ENCODE measurements at places on chromosomes 7 and 10. TPM values are rescaled to one million over a fixed set of nuclear protein-coding genes. Genes with fewer than 3 reads are reported as not detected.

DNA sequence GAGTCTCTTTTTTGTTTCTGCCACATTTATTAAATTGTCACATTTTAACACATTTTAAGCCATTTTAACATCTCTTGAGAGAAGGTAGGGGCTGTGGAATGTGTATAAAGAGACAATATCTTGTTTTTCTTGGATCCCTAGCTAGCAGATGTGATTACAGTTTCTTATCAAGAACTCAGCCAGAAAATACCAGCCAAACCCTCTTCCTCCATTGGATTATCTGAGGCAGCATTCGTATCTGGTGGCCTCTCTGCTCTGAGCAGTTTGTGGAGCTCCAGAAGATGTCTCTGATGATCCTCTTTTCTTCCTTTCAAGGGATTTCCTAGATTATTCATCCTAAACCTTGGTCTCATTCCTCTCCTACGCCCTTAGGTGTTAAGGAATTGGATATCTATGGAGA lies 35.3 kb upstream of the PFKFB3 start:
- H3K27ac ChIP-seq: peak overlapping the region; percentile 8
- no peaks in the 10 kb centered on the region for H3K27me3 ChIP-seq
- H3K36me3 ChIP-seq: no peaks in the 10 kb centered on the region
- no peak for DNase-seq
- H3K4me3 ChIP-seq: no peak overlapping the region
- H3K4me1 ChIP-seq: peaks cover 53% of the 10 kb centered on the region

- peaks cover 51% of the 10 kb centered on the region for H3K4me1 ChIP-seq
- DNase-seq: peak; percentile 85
- H3K27ac ChIP-seq: peak overlapping the region; percentile 53
- H3K4me3 ChIP-seq: no peak overlapping the region
Measured at GRCh38 chr7:105776068-105776790, 100.2 kb downstream of the ATXN7L1 start.

- H3K4me3 ChIP-seq: no peak overlapping the region
- H3K36me3 ChIP-seq: no peaks in the 10 kb centered on the region
- H3K27me3 ChIP-seq: no peaks in the 10 kb centered on the region
- no peak overlapping the region for H3K27ac ChIP-seq
- no peaks in the 10 kb centered on the region for H3K4me1 ChIP-seq
Measured at GRCh38 chr7:117688126-117688525, 185.1 kb downstream of the CTTNBP2 start.

DNA sequence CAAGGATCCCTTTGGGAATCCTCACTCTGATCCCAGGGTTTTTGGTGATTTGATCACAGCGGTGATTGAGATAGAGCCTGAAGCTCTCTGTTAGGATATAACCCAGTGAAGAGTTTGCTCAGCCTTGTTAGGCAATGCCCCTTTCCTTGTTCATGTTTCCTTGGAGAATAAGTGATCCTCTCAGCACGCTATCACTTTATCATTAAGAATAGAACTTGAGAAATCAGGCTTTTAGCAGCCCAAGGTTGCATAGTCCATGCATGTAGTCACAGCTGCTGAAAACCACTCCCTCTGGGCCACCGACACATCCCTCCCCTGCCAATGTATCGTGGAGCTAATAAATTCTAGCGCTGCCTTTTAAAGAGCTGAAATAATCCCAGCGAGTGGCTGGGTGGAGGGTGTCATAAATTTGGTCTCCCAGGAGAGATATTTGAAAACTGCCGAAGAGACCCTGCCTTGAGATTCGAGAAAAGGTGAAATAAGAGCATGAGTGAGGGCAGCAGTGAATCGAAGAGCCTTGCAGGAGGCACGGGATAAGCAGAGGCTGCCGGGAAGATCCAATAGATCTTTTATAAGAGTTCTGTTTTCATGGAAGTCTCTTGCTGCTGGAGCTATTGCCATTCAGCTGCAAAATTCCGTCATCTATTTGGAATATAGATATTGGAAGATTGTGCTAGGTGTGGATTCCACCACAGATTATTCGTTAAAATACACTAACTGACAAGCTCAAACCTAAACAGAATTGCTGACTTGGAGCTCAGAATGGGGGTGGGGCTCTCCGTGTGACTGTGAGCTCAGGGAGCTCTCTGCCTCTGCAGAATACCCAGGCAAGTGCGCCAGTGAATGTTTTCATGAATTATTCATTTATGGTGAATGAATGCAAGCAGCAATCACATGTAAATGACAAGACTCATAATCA lies 249.8 kb downstream of the TRIL start:
- peak; percentile 73 for DNase-seq
- peak overlapping the region; percentile 20 for H3K4me3 ChIP-seq
- no peaks in the 10 kb centered on the region for H3K4me1 ChIP-seq

DNA sequence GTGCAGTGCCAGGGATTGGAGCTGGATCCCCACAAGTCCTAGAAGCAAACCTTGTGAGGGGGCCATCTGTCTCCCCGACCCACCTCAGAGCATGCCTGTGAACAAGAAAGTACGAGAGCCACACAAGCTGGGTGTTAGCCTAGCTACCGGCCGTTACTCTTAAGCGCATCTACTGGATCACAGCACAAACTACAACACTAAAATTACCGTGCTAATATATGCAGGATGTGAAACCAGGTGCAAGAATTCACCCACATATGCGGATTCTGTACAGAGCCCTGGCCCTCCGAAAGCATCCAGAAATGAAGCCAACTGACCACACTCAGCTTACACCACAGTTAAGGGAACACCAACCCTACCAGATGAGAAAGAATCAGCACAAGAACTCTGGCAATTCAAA lies 16.0 kb upstream of the PRSS1 start:
- no peak overlapping the region for H3K27ac ChIP-seq
- H3K4me3 ChIP-seq: no peak overlapping the region
- no peaks in the 10 kb centered on the region for H3K4me1 ChIP-seq
- no peaks in the 10 kb centered on the region for H3K36me3 ChIP-seq
- no peaks in the 10 kb centered on the region for H3K27me3 ChIP-seq
- no peak for DNase-seq

ZNF777 gene
- 6.6 TPM for total RNA-seq

PHYHIPL gene
- total RNA-seq: 2.0 TPM

GRCh38 chr10:72245949-72246525 lies 27.7 kb upstream of the DDIT4 start:
- DNase-seq: no peak
- no peaks in the 10 kb centered on the region for H3K36me3 ChIP-seq
- peak overlapping the region; percentile 91 for H3K27ac ChIP-seq
- no peak overlapping the region for H3K4me3 ChIP-seq
- H3K27me3 ChIP-seq: no peaks in the 10 kb centered on the region

DNA sequence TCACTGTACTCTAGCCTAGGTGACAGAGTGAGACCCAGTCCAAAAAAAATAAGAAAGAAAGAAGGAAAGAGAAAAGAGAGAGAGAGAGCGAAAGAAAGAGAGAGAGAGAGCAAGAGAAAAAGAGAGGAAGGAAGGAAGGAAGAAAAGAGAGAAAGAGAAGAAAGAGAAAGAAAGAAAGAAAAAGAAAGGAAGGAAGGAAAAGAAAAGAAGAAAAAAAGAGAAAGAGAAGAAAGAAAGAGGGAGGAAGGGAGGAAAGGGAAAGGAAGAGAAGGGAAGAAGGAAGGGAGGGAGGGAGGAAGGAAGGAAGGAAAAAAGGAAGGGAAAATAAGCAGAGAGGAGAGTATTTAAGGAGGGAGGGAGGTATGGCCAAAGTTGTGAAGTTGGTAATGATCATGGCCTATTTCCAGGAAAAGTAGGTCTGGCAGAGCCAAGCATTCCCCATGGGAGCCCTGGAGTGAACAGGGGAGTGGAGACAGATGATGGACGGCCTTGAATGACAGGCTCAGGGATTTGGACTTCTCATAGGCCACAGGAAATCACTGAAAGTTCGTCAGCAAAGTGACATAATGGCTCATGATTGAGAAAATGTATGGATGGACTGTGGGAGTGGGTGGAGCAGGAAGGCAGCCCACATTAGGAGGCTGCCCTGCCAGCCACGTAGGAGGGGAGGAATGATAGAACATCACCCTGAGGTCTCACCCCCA lies 44.8 kb upstream of the CUX1 start:
- H3K27ac ChIP-seq: no peak overlapping the region
- H3K36me3 ChIP-seq: no peaks in the 10 kb centered on the region
- no peaks in the 10 kb centered on the region for H3K27me3 ChIP-seq
- no peak overlapping the region for H3K4me3 ChIP-seq
- no peak for DNase-seq

- H3K36me3 ChIP-seq: no peaks in the 10 kb centered on the region
- no peak overlapping the region for H3K4me3 ChIP-seq
- no peaks in the 10 kb centered on the region for H3K4me1 ChIP-seq
- H3K27ac ChIP-seq: no peak overlapping the region
- H3K27me3 ChIP-seq: peaks cover 11% of the 10 kb centered on the region
Measured at GRCh38 chr7:149765399-149766121, 7.8 kb downstream of the ZNF467 start.

DNA sequence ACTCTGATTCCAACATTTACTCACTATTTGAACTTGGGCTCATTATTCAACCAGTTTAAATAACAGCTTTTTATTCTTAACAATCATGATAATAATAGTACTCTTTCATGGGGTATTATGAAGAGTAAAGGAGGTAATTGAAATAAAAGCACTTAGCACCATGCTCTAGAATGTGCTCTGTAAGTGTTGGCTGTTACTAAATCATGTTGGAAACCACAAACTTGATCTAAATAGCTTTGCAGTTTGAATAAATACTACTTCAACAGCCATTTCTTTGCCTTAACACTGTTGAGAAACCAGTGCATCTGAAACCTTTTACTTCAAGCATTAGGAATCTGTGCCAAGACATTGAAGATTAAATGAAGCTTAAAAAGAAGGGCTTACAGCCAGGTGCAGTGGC lies 7.9 kb upstream of the UPF2 start:
- no peaks in the 10 kb centered on the region for H3K27me3 ChIP-seq
- H3K4me3 ChIP-seq: no peak overlapping the region
- no peak overlapping the region for H3K27ac ChIP-seq
- H3K36me3 ChIP-seq: no peaks in the 10 kb centered on the region
- no peak for DNase-seq
- no peaks in the 10 kb centered on the region for H3K4me1 ChIP-seq

NUTM2A gene
- 1.4 TPM for total RNA-seq

ZNF775 gene
- total RNA-seq: 6.1 TPM

- H3K36me3 ChIP-seq: no peaks in the 10 kb centered on the region
- DNase-seq: no peak
- H3K27me3 ChIP-seq: peaks cover 80% of the 10 kb centered on the region
- no peak overlapping the region for H3K4me3 ChIP-seq
- no peak overlapping the region for H3K27ac ChIP-seq
- H3K4me1 ChIP-seq: peaks cover 2% of the 10 kb centered on the region
Measured at GRCh38 chr7:156994417-156994816, 16.0 kb downstream of the MNX1 start.

HACD1 gene
- 80.0 TPM for total RNA-seq

NPTX2 gene
- 13.8 TPM for total RNA-seq

- no peaks in the 10 kb centered on the region for H3K36me3 ChIP-seq
- no peaks in the 10 kb centered on the region for H3K4me1 ChIP-seq
- H3K27ac ChIP-seq: peak overlapping the region; percentile 36
- H3K4me3 ChIP-seq: peak overlapping the region; percentile 9
- no peaks in the 10 kb centered on the region for H3K27me3 ChIP-seq
- DNase-seq: no peak
Measured at GRCh38 chr7:15648461-15648961, 38.0 kb downstream of the MEOX2 start.

PRLHR gene
- total RNA-seq: 0.49 TPM

PCGF6 gene
- total RNA-seq: 19.7 TPM

ASB13 gene
- 18.1 TPM for total RNA-seq

DNA sequence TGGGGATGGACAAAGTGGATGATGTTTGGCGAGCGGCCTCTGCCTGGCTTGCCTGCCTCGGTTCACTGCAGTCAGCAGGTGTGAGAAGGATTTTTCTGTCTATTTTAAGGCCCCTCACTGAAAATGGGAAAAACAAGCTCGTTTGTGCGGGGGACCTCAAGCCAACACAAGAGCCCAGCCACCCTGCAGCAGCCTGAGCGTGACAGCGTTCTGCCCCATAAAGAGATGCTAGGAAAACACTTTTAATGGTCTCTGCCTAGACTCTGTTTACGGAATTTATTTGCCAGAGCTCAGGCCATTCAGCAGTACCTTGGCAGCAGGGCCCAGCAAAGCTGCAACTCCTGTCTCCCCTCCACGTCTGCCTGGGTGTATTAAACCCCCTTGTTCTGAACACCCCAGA lies 131.7 kb downstream of the GRK5 start:
- H3K4me1 ChIP-seq: peaks cover 71% of the 10 kb centered on the region
- no peak for DNase-seq
- no peaks in the 10 kb centered on the region for H3K27me3 ChIP-seq
- no peak overlapping the region for H3K4me3 ChIP-seq

- no peak overlapping the region for H3K27ac ChIP-seq
- no peaks in the 10 kb centered on the region for H3K27me3 ChIP-seq
- no peaks in the 10 kb centered on the region for H3K36me3 ChIP-seq
- no peaks in the 10 kb centered on the region for H3K4me1 ChIP-seq
- H3K4me3 ChIP-seq: no peak overlapping the region
- no peak for DNase-seq
Measured at GRCh38 chr7:38060637-38061036, 117.4 kb upstream of the STARD3NL start.

- no peaks in the 10 kb centered on the region for H3K36me3 ChIP-seq
- no peaks in the 10 kb centered on the region for H3K27me3 ChIP-seq
- DNase-seq: no peak
- H3K4me1 ChIP-seq: peaks cover 5% of the 10 kb centered on the region
Measured at GRCh38 chr10:67242528-67242927, 316.7 kb downstream of the LRRTM3 start.
